ENCODE measurements at places on chromosomes 5 and 9.

GRCh38 chr9:12708562-12709298, 15.5 kb downstream of the TYRP1 start:
- no peak for DNase-seq

GRCh38 chr9:113299800-113300292, 3.3 kb downstream of the RNF183 start:
- DNase-seq: no peak

- DNase-seq: no peak
These were observed 78.4 kb downstream of the SEMA5A start for GRCh38 chr5:9467199-9468059.

DNA sequence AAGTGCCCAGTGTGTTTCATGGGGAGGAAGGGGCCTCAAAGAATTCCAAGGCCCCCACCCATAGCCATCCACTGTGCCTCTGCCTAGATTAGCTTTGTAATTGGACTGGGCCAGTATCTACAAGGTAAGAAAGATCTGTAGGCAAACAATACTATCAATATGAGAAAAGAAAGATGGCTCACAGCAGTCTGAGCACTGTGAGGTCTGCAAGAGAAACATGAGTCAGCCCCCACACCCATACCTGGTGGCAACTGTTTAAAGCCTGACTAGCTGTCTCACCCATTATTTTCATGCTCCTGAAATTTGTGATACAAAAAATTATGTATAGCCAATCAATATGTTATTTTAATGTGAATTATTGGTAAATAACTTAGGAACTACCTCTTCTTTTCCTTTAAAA, 10.0 kb upstream of the ZNF483 start:
- DNase-seq: no peak

DNA sequence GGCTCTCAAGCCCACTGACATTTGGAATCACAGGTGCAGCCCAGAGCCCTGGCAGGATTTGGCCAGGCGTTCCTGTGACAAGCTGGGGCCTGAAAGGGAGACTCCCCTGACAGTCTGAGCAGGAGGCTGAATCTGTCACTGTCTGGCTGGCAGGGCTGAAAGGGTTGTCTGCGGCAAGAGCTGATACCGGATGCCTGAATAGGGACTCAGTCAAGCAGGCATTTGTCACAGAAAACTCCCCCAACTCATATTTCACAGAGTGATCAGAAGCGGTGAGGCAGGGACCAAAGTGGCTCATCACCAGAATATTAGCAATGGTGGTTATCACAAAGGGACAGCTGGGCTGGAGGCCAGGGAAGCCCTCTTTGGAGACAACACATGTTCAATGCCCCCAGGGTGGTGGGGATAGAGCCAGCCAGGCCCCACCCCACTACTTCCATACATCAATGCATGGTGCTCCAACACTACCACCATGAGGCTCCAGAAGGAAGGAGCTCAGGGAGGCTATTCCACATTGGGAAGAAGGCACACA, 295.5 kb downstream of the DTWD2 start:
- no peak for DNase-seq

DNA sequence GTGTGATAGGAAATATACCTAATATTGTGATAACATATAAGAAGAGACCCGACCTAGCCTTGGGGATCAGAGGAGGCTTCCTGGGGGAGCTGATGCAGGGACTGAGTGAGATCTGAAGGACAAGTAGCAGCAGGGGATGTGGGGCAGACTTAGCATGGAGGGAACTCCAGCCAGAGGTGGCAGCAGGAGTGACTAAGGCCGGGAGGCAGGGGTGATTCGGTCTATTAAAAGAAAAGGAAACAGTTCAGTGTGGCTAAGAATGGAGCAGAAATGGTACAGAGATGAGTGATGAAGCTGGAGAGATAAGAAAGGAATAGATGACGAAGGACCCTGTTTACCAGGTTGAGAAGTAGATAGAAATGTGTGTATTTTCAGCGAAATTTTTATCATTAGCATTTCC, 408.8 kb downstream of the ENC1 start:
- no peak for DNase-seq

DNA sequence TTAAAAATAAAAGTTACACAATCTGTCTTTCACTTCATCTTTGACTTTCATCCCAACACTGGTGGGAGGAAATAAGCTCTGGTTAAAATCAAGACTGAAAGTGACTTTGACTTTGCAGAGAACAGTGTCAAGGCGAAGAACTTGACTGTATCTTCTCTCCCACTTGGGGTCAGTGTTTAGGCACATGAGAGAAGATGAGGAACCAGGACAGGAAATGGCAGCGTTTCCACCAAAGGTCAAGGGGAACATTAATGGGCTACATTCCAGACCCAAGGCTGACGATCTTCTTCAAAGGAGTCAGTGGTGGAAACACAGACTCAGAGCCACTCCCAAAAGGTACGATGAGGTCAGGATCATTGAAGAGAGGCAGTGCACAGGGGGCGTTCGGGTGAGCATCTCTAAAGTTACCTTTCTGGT, 409.5 kb downstream of the ARHGEF28 start:
- no peak for DNase-seq

- no peak for DNase-seq
These were observed 69.3 kb downstream of the SHB start for GRCh38 chr9:37999588-38000189.

GRCh38 chr9:88378317-88378716, 9.9 kb upstream of the SPIN1 start:
- DNase-seq: no peak

- no peak for DNase-seq
These were observed 915.7 kb downstream of the EFNA5 start for GRCh38 chr5:106755066-106755465.

GRCh38 chr9:130857864-130858738, 23.0 kb downstream of the ABL1 start:
- no peak for DNase-seq

- no peak for DNase-seq
These were observed 44.2 kb upstream of the TCERG1 start for GRCh38 chr5:146402949-146403348.

- DNase-seq: no peak
These were observed 57.8 kb downstream of the RORB start for GRCh38 chr9:74554751-74555419.

DNA sequence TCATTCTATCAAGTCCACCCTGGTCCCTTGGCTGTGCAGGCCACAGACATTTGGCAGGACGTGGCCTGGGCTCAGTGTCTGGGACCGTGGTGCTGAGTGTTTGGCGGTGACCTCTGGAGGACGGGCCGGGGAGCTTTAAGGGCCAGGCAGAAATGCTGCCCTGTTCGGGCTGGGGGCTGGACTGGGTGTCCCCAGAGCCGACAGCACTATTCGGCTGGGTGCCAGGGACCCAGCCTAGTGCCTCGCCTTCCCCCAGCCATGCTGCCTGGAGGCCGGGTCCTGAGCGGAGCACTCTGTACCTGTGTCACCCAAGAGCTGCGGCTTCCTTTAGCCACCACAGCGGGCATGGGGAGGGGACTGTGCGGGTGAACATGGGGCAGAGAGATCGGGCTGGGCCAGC, 40.4 kb downstream of the COL5A1 start:
- DNase-seq: no peak

DNA sequence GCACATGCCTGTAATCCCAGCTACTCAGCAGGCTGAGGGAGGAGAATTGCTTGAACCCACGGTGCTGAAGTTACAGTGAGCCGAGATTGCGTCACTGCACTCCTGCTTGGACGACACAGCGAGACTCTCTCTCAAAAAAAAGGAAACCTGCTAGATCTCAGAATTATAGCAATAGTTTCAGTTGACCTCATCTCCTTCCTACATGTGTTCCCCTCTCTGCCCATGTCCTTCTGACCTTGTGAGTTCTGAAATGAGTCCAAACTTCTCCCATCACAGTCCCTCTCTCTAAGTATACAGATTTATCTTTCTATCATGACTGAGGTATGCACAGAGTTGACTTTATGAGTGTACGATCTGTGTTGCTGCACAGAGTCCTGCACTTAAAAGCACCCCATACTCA, 44.6 kb upstream of the SHOC1 start:
- no peak for DNase-seq

- no peak for DNase-seq
These were observed 18.9 kb downstream of the RPS23 start for GRCh38 chr5:82259172-82259800.

- no peak for DNase-seq
These were observed 27.4 kb downstream of the RCL1 start for GRCh38 chr9:4820168-4820567.

GRCh38 chr5:159345336-159345735, 15.0 kb upstream of the IL12B start:
- DNase-seq: no peak

GRCh38 chr5:142097681-142098080, 10.9 kb upstream of the NDFIP1 start:
- DNase-seq: peak; percentile 21

GRCh38 chr5:132457371-132458225, 33.0 kb downstream of the IRF1 start:
- peak; percentile 71 for DNase-seq

DNA sequence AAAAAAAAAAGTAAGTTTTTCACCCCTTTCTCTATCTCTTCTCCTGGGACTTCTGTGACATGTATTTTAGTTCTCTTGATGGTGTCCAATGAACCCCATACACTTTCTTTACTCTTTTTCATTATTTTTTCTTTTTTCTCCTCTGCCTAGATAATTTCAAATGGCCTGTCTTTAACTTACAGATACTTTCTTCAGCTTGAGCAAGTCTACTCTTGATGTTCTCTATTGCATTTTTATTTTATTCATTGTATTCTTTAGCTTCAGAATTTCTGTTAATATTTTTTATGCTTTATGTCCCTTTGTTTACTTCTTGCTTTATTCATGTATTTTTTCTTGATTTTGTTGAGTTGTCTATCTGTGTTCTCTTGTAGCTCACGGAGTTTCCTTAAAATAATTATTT, 32.5 kb upstream of the FAM120A start:
- no peak for DNase-seq

- DNase-seq: no peak
These were observed 25.9 kb upstream of the MEGF9 start for GRCh38 chr9:120740132-120740531.

GRCh38 chr5:165029099-165029870, 1523.9 kb downstream of the MAT2B start:
- DNase-seq: no peak

DNA sequence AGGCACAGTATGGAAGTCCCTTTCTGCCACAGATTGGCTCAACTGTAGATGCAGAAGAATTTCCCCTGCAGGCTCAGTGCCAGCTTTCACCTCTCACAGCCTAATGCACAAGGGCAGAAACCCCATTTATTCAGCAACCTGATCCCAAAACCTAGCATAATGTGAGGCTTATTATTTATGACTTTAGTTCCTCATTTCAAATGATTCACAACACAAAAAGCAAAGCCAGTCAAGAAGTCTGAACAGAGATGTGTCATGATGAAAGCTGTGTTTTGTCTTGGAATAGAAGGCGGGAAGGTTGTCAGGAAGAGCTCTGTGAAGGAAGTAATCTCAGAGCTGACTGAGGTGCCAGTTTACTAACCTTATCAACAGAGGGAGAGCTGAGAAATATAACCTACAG, 369.7 kb downstream of the LRRC70 start:
- DNase-seq: no peak

DNA sequence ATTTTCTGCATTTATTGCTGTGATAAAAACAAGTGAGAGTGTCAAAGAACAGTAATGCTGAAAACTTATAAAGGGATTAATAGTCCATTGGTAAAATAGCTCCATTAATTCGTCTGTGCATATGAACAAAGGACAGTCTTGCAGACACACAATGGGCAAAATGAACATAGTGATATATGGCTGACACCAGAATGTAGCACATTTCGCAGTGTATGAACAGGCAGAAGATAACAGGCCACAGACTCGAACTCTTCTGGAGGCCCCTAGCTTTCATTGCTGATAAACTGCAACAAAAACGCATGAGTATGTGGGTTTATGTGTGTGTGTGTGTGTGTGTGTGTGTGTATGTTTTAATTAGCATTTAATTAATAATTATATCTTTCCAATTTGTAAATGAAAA, 354.8 kb downstream of the TAF11L14 start:
- no peak for DNase-seq

GRCh38 chr9:131587906-131588305, 42.6 kb downstream of the PRRT1B start:
- no peak for DNase-seq

DNA sequence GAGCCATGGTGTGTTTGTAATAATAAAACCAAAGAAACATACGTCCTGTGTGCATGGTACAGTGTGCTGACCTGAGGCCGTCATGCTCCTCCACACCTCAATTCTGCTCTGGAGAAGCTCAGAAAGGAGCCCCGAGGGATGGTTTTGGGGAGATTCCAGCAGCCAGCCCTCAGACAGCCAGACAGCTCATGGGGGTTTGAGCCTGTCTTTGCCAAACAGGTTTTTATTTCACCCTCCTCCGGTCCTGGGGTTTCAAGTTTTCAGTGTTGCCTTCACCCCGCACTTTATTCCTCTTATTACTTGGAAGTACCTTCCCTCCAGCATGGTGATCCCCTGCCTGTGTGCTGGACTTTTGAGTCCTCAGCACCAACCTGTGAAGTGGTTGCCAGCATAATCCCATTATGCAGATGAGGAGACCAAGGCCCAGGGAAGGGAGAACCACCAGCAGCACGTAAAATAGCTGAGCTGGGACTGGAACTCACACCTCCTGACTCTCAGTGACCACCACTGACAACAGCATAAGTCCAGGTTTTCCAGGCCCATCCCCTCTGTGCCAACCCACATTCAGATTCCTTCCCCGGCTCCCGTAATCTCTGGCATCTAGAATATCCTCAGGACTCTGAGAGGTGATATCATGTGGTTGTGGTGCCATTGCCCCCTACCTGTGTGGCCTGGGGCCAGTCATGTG, 35.1 kb downstream of the TGFBI start:
- no peak for DNase-seq

DNA sequence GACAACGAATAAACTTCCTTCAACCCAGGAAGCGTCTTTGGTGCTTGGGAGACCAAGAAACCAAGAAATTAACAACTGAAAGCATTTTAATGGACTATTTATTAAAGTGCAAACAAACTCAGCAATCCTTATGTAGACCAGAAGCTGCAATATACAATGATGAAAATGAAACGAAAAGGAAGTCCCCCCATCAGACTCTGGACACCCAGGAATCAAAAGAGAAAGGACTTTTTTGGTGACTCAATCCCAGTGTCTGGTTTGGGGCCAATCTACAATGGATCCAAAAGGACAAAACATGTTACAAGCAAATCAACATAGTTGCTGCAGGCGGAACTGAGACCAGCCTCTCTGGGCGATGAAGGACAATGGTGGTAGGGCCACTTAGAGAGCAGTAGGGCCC, 39.5 kb downstream of the C9orf152 start:
- no peak for DNase-seq
